Fibroblast of upper back skin (primary cell): ENCODE measurements at places on chromosomes 4 and X.

DNA sequence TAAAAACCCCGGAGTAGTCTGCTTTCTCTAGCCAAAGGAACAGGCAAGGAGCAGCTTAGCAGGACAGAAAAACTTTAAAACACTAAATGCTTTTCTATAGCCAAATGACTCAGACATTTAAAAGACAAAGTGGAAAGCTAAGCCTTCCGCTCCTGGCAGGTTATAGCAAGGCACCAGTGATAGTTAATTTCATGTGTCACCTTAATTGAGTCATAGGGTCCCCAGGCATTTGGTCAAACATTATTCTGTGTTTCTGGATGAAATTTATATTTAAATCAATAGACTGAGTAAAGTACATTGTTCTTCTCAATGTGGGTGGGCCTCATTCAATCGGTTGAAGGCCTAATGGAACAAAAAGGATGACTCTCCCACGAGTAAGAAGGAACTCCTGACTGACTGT, 885.7 kb upstream of the ADGRL3 start:
- DNase-seq: peak; percentile 25

DNA sequence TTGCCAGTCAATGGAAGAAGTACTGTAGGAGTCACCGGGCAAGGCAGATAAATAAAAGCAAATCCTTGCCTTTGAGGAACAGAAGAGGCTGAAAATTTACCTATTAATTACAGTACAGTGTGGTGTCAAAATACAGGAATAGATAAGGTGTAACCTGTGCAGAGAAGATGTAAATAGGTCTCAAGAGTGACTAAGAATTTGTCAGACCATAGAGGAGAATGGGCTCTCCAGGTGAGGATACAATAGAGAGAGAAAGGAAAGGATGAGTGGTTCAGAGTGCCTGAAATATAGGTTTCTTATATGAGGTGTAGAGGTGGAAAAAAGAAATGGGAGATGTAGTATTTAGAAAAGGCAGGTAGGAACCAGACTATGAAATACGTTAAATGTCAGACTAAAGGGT, 801 bp upstream of the ZC4H2 start:
- no peak for DNase-seq

DNA sequence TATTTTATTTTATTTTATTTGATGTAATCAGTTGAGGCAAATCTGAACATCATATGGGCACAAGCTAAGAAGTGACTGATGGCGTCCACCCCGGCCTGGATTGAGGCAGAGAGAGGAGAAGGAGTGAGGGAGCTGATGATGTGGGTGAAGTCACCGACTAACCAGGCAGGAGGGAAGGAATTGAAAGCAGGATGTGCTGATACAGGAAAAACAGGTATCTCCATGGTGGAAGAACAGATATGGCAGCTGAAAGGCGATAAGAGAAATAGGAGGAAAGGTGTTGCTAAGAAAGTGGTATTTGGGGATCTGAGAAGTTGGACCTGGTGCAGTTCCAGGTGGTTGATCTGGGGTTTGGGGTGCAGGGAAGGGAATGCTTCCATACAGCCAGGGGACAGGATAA, 37.6 kb upstream of the GYPB start:
- DNase-seq: no peak

- peak; percentile 26 for DNase-seq
Observed at GRCh38 chr4:180060159-180060889, 2182.9 kb upstream of the TENM3 start.

GRCh38 chr4:148330724-148331123, 111.5 kb downstream of the NR3C2 start:
- no peak for DNase-seq
